ENCODE measurements at places on chromosomes 6 and 20.

DNA sequence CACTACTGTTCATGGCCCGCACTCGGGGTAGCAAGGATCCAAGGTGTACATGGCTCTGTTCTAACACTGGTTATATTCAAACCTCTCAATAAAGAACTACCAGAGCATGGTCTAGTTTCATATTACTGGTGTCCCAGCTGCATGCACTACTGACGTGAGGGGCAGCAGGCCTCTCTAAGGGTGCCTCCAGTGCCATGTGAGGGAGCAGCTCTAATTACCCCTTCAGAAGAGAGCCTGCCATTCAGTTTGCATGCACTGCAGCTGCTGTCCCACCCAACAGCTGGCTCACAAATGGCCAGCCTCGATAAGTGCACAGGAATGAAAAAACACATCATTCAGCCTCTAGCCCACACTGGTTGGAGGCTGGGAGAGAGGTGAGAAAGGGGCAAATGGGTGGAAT is 85.2 kb downstream of the SMLR1 start:
- DNase-seq, result no peak

DNA sequence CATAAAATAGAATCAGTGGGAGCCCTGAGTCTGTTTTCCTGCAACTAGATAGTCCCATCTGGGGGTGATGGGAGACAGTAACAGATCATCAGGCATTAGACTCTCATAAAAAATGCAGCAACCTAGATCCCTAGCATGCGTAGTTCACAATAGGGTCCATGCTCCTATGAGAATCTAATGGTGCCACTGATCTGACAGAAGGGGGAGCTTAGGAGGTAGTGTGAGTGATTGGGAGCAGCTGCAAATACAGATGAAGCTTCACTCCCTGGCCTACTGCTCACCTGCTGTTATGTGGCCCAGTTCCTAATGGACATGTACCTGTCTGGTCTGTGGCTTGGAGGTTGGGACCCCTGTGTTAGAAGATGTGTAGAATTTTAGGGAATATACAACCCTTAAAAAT is 904.5 kb upstream of the EPHA7 start:
- peak; percentile 72 for DNase-seq

DNA sequence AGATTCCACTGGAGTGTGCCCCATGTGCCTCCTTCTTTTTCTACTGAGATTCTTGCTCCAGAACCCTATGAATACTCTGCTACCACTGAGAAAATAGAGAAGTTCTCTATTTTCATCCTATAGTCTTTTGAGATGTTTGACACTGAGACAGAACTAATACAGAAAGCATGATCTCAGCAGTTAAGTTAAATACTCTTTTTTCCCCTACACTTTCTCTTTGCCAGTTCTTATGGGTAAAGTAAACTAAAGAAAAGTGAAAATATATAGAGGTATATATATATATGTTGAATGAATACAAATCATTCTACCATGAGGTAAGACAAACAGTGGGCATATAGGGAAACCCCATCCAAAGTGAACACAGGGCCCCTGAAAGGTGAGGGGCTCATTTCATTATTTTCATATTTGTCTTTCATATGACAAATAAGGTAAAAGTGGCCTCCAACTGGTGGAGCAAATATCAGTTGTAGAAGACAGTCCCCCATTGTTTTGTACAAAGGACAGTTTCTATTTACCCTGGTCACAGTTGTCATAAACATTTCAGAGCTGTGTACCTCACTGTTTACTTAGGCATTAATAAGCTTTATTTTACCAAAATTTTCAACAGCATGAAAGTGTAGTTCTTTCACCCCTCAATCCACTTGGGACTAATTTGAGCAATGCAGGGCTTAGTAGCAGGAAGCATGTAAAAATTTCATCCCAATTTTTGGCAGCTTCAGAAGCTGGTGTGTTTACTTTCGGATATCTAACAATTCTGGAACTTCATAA is 188.3 kb upstream of the MARCKS start:
- DNase-seq, result no peak

DNA sequence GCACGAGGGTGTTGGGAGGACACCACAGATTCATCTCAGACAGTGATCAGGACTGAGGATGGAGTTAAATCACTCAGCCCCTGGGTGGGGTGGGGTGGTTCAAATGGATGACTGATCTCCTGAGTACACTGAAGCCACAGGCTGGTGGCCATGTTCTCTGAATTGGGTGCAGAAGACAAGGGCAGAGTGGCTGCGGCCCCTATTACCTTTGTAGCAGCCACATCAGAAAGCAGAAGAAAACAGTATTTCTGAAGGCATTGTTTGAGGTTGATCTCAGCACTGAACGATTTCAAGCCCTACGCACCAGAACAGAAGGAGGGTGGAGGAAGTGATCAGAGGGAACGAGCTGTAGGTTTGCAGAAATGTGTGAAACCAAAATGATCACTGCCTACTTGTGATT is 71.6 kb downstream of the SH3BGRL2 start:
- no peak for DNase-seq

DNA sequence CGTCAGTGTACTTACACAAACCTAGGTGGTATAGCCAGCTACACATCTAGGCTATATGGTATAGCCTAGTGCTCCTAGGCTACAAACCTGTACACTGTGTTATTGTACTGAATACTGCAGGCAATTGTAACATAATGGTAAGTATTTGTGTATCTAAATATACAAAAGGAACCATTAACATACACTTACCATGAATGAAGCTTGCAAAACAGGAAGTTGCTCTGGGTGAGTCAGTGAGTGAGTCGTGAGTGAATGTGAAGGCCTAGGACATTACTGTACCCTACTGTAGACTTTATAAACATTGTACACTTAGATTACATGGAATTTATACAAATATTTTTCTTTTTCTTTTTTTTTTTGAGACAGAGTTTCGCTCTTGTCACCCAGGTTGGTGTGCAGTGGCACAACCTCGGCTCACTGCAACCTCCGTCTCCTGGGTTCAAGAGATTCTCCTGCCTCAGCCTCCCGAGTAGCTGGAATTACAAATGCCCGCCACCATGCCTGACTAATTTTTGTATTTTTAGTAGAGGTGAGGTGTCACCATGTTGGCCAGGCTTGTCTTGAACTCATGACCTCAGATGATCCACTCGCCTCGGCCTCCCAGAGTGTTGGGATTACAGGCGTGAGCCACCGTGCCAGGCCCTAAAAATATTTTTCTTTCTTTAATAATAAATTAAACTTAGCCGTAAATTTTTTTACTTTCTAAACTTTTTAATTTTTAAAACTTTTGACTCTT is 15.4 kb upstream of the KIAA1755 start:
- no peak for DNase-seq

- DNase-seq, result no peak
These were observed 18.7 kb downstream of the CNKSR3 start for GRCh38 chr6:154491567-154492470.

All from mesendoderm (in vitro differentiated cells).